Suppressor macrophage treated with lipopolysaccharide for 4 hours (primary cell): ENCODE measurements at places on chromosomes 4 and X.

- DNase-seq = no peak
Observed at GRCh38 chr4:152323221-152323620, 212.7 kb downstream of the FBXW7 start.

DNA sequence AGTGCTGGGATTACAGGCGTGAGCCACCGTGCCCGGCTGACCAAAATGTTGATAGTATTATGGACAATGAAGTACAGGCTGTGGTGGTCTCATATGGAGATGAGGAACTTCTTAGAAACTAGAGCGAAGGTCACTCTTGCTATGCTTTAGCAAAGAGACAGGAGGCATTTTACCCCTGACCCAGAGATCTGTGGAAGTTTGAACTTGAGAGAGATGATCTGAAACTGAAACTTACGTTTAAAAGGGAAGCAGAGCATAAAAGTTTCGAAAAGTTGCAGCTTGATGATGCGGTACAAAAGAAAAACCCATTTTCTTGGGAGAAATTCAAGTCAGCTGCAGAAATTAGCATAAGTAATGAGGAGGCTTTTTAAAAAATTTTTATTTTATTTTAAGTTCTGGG lies 8.5 kb upstream of the CTAG2 start:
- peak; percentile 17 for DNase-seq

GRCh38 chr4:89598602-89599001 lies 238.4 kb downstream of the SNCA start:
- peak; percentile 3 for DNase-seq

GRCh38 chr4:75997081-75997480 lies 6.3 kb upstream of the SDAD1 start:
- no peak for DNase-seq

DNA sequence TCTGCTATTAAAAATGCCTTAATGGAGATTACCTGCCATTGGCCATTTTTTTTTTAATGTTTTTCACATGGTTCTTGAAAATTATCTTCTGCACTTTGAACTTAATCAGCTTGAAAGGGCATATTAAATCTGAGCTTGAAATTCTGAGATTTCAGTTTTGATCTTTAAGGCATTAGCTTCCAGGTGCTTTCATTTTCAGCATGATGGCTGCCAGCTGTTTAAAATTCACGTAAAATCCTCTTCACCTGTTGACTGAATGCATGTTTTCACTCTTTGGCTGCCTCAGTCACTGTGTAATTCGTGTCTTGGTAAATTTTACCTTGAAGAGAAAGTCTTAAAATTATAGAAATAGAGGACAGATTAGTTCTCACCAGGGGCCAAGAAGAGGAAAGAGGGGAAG lies 39.6 kb downstream of the SMAD1 start:
- no peak for DNase-seq
